Adrenal gland (tissue), 19 donors: ENCODE measurements at places on chromosomes 7 and 10.
A peak's percentile ranks its signal among the peaks of the same experiment; 100 is the strongest.

DNA sequence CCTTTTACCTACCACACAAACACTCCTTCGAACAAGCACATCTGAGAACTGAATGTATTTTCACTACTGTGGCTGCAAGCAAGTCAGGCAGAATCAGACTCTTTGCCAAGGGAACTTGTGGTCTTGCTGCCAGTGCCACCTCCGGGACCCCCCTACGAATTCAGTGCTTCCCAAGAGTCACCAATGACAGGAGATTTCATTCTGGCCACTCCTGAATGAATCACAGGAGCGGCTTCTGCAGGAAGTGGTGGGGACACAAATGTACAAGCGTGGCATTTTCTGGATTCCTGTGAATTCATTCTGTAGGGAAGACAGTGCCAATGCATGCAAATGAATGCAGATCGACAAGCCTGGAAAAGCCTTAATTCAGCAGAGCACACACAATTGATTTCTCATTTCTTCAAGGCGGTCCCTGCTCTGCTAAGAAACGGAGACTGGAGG is 161.2 kb downstream of the CAMK1D start:
- no peaks in the 10 kb centered on the region for H3K27me3 ChIP-seq
- no peak overlapping the region for H3K4me3 ChIP-seq
- no peaks in the 10 kb centered on the region for H3K4me1 ChIP-seq
- H3K36me3 ChIP-seq: no peaks in the 10 kb centered on the region

DNA sequence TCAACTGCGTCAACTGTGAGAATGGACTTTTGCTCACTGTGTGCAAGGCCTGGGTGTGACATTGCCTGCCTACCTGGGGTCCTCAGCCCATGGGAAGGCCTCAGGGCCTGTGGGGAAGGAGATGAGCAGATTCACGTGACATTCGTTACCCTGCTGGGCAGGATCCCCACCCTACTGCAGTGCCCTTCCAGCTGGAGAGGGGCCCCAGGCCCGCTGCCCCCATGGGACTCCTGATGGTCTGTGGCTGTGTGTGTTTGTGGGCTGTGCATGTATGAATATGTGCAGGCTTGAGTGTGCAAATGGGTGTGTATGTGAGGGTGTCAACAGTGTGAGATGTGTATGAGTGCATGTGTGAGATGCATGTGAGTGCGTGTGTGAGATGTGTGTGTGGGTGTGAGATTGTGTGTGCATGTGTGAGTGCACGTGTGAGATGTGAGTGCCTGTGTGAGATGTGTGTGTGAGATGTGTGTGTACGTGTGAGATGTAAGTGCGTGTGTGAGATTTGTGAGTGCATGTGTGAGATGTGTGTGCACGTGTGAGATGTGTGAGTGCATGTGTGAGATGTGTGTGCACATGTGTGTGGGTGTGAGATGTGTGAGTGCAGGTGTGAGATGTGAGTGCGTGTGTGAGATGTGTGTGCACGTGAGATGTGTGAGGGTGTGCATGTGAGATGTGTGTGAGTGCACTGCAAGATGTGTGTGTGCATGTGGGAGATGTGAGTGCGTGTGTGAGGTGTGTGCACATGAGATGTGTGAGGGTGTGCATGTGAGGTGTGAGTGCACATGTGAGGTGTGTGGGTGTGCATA is 29.7 kb downstream of the PPIF start:
- H3K36me3 ChIP-seq: no peaks in the 10 kb centered on the region
- no peak overlapping the region for H3K4me3 ChIP-seq
- H3K27me3 ChIP-seq: no peaks in the 10 kb centered on the region
- H3K27ac ChIP-seq: no peak overlapping the region
- DNase-seq: no peak

- peak; percentile 15 for DNase-seq
- no peak overlapping the region for H3K4me3 ChIP-seq
- H3K36me3 ChIP-seq: peaks cover 8% of the 10 kb centered on the region
- peaks cover 8% of the 10 kb centered on the region for H3K4me1 ChIP-seq
- H3K27ac ChIP-seq: no peak overlapping the region
These were observed 6.7 kb downstream of the RASSF4 start for GRCh38 chr10:44966129-44966815.

GRCh38 chr10:48765527-48765926 is 80.9 kb downstream of the WDFY4 start:
- no peaks in the 10 kb centered on the region for H3K4me1 ChIP-seq
- no peak overlapping the region for H3K4me3 ChIP-seq
- no peaks in the 10 kb centered on the region for H3K27me3 ChIP-seq
- no peak overlapping the region for H3K27ac ChIP-seq
- H3K36me3 ChIP-seq: no peaks in the 10 kb centered on the region

GRCh38 chr7:151138153-151138851 is 29.2 kb downstream of the GBX1 start:
- no peak overlapping the region for H3K4me3 ChIP-seq
- no peaks in the 10 kb centered on the region for H3K4me1 ChIP-seq
- no peaks in the 10 kb centered on the region for H3K27me3 ChIP-seq
- no peaks in the 10 kb centered on the region for H3K36me3 ChIP-seq

DNA sequence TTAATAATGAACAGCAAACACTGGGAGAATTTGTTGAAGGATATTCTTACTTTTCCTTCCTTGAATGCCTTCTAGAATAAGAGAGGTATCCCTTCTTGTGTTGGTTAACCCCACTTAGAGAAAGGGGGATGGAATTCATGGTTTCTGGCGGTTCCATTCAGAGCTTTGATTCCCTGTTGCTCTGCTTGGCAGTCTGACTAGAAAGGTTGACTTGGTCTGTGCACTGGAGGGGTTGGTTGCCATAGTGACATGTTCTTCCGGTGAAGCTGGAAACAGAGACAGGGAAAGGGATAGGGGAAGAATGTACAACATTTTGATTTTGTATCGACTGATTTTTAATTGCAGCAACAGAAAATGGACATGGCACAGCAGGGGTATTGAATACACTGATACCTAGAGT is 2.5 kb downstream of the TMEM178B start:
- H3K4me3 ChIP-seq: no peak overlapping the region
- peaks cover 7% of the 10 kb centered on the region for H3K27me3 ChIP-seq
- no peak for DNase-seq
- H3K4me1 ChIP-seq: peaks cover 6% of the 10 kb centered on the region
- no peak overlapping the region for H3K27ac ChIP-seq
- no peaks in the 10 kb centered on the region for H3K36me3 ChIP-seq

DNA sequence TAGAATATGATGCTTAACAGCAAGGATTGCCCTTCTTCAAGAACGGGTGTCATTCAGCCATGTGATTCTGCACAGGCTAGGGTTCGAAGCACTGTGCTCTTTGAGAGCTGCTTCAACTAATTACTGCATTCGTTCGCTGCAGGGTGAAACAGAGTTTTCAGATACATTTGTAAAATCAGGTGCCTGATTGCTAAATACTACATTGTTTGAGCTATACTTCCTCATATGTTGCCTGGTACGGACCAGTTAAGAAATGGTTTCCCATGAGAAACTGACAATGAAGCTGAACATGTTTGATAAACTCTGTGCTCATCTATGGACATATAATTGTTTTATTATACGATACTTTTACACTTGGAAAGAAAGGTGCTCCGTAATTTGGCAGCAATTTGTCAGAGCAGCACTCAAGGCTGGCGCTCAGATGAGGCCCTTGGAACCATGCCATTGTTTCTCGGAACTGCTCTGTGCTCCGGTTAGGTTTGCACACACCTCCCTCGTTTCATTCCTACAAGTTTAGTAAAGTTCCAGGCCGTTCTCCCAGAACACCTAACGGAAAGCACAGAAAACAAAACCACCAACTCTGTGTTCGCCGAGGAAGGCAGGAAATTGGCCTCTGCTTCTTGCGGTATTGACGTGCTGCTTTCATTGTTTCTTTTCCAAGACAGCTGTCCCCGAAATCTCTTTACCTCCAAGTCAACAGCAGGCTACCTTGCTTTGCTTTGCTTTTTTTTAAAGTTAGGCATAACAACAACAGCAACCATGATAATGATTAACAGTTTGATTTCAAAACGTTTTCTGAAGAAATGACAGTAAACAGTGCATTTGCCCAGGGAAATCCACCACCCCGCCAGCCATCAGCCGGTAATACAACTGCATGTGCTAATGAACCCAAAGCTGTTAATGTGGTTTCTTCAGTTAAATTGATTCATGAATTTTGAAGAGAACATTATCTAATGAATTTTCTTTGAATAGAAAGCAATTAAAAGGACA is 206.9 kb downstream of the EBF3 start:
- no peak for DNase-seq
- no peak overlapping the region for H3K4me3 ChIP-seq
- H3K27ac ChIP-seq: no peak overlapping the region
- H3K36me3 ChIP-seq: no peaks in the 10 kb centered on the region

GRCh38 chr7:49885593-49886285 is 112.3 kb downstream of the VWC2 start:
- no peak overlapping the region for H3K4me3 ChIP-seq
- no peaks in the 10 kb centered on the region for H3K36me3 ChIP-seq
- no peak for DNase-seq
- no peaks in the 10 kb centered on the region for H3K27me3 ChIP-seq
